Right kidney (tissue), 9 donors: ENCODE measurements at places on chromosomes 3 and 15.

DNA sequence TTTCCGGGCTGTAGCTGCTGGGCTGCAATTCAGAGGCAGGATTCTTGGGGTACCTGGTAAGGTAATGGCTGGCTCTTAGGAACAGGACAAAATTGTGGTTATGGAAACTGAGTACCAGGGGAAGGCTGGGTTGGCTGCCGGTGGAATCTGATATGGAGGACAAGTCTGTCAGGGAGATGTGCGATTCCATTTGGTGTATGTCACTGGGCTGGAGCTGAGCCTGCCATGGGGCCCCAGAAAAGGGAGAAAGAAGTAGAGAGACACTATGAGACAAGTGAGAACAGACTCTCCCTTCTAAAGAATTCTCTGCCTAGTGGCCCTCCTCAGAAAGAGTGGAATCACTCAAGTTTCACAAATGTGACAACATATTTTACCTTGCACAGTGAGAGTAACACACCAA, 368.2 kb upstream of the ROPN1 start:
- DNase-seq, result peak; percentile 29

GRCh38 chr15:95025924-95026728, 794.8 kb downstream of the MCTP2 start:
- no peak for DNase-seq

DNA sequence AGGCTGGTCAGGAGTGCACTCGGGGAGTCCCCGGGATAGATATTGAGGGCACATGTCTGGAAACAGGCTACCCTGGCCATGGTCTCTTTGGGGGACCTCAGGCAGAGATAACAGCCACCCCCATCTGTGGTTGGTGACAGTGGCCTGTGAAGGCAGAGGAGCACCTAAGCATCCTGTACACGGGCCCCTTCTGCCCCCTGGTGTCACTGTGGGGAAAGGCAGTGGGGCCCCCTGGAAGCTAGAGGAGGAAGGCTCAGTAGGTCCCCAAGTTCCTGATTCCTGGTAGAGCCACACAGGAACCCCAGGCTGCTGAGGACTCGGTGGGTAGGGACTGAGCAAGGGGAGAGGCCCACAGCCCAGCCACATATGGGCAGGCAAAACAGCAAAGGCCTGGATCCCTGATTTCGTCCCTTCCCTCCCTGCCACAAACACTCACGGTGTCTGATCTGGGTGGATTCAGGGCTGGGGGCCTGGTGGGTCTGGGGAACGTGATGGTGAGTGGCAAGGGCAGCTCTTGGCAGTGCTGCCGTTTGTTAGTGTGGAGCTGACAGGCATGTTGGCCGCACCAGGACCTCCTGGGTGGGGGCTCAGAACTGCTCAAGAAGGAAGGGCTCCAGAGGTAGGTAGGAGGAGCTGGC, 14.1 kb upstream of the CXCR6 start:
- no peak for DNase-seq

- no peak for DNase-seq
Measured at GRCh38 chr3:188122571-188123169, 31.3 kb upstream of the LPP start.

- DNase-seq, result no peak
Measured at GRCh38 chr15:99424131-99424571, 141.6 kb upstream of the MEF2A start.

DNA sequence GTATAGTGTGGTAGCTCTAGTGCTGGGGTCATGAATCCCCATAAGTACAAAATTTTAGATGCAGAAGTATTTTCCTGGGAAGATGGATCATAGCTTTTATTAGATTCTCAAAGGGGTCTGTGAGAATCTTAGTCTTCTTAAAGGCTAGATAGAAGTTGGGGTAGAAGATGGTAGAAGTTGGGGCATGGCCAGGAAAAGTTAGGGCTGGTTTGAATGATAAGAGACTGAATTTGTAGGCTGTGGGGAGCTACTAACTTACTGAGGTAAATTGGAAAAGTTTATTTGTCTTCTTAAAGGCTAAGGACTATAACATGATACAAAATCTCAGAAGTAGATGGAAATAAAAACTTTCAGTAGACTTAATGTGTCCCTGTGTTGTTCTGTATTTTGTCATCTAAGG, 1.6 kb upstream of the UBE2Q2 start:
- no peak for DNase-seq

DNA sequence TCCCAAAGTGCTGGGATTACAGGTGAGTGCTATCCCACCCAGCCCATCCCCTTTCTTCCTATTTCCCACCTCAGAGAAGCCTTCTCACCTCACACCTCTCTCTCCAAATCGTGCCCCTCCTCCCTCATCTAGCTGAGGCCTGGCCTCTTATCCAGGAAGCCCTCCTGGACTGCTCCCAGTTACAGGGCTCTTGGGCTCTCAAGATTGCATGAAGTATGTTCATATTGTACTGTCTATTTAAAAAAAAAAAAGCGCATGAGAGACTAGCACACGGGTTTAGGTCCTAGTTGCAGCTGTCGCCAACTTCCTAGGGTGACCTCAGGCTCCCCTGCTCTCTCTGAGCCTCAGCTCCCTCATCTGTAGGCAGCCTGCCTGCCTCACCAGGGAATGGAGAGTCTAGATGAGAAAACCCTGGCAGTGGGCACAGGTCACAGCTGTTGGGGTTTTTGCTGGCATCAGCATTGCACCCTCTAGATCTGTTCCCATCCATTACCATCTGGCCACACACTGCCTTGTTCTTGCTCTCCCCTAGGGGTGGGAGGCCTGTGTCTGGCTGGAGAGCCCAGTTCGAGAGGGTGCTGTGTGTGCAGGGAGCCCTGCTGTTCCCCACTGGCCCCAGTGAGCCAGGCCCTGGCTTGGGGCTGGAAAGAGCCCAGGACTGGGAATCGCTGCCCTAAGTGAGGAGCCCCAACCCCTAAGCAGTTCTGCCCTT, 24.2 kb upstream of the C15orf39 start:
- DNase-seq, result no peak

DNA sequence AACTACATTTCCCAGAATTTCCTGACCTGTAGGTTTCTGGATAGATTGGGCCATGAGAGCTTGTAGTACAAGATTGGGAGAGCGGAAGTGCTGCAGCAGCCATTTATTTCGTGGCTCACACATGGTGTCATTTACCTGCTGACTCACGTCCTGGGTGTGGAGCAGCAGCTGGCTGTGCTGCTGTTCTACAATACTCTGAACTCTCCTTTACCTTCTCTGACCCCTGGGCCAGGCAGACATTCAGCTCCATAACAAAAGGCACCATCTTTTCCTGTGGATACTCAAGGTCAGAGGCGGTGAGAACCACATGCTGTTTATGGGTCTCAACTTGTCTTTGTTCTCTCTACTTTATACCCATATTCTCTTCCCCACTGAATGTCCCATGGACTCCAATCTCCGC, 490.2 kb downstream of the IGSF11 start:
- DNase-seq, result no peak

DNA sequence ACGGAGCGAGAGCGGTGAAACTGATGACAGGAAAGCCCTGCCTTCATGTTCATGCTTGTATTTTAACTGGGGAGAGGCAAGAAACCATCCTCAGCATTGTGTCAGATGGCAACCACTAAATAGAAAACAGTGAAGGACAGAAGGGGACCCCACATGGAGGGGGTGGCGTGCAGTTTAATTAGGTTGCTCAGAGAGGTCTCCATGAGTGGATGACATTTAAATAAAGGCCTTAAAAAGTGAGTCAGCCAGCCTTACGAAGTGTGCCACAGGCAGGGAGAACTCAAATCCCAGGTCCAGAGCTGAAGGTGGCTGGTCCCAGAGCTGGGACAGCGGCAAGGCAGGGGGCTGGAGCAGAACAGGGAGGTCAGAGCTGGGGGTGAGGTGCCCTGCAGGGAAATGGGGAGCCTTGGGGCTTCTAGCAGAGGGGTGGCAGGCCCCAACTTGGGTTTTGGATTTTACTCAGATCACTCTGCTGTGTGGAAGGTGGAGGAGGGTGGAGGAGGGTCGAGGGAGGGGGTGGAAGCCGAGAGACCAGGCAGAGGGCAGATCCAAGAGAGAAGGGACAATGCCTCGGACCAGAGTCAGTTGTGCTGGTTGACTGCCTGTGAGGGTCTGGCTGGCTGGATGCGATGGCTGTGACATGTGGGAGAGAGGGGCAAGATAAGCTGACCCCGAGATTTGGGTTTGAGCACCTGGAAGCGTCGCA, 73.7 kb downstream of the KLF13 start:
- no peak for DNase-seq

DNA sequence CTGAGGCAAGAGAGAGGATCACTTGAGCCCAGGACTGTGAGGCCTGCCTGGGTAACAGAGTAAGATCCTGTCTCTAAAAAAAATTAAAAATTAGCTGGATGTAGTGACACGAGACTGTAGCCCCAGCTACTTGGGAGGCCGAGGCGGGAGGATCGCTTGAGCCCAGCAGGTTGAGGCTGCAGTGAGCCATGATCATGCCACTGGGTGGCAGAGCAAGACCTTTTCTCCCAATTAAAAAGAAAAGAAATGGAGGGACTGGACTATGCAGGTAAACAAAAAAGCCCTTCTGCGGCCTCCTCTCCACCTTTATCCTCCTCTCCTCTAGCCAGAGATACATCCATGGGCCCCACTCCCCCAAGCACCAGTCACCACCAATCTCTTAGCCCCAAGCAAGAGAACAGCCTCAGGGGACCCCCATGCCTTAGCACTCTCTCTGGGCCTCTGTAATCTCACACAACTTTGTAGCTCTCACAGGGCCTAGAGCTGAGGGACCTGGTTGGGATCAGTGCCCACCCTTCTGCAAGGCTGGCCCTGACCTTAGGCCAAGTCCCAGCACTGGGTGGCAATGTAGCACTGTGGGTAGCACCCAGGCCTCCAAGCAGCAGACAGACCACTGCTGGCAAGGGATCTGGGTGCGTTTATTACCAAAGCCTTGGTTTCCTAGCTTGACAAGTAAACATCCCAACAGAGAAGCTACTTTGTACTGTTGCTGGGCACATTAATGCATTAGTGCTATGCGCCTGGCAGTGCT, 43.4 kb downstream of the FAM174B start:
- no peak for DNase-seq

- DNase-seq, result peak; percentile 96
Measured at GRCh38 chr15:68256675-68257450, 20.7 kb upstream of the FEM1B start.

DNA sequence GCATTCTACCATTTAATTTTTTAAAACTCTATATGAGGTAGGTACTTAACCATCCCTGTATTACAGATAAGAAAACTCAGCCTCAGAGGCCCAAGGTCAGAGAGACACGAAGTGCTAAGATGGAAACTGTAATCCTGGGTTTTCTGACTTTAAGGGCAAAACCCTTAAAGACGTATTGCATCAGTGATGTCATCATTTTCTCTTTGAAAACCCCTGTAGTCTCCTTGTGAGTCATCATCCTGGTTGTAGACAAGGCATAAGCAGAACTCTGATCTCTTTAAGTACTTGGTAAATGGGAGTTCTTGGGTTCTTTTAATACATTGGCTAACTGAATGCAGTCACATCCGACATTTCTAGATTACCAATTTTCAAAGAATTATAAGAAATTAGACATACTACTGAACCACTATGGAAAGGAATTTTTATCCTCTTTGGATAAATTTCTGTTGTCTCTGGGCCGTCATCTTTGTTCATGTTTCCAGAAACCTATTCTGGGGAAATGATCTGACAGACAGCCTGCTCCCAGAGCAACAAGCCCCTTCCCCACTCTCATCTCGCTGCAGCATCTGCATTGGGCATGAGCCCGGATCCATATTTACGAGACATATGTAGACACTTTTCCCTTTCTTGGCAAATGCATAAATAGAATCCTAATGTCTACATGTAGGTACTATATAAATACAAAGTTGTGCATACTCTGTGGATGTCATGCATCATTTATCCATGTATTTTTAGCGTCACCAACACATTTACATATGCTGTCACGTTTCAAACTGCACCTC, 48.7 kb upstream of the MDFIC2 start:
- no peak for DNase-seq

DNA sequence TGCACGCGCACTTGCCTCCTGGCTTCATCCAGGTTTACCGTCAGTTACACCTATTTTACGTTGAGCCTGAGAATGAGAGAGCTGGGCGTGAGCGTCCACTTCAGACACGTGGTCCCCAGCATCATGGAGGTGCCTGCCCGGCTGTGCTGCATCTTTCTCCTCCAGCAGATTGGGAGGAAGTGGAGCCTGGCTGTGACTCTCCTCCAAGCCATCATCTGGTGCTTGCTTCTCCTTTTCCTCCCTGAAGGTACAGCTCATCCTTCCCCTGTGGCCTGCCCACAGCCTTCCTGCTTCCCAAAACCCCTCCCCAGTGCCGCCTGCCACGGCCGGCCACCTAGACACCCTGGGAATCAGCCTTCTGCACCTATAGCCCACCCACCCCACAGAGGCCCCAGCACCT, 31.6 kb downstream of the SLC22A14 start:
- DNase-seq, result no peak

DNA sequence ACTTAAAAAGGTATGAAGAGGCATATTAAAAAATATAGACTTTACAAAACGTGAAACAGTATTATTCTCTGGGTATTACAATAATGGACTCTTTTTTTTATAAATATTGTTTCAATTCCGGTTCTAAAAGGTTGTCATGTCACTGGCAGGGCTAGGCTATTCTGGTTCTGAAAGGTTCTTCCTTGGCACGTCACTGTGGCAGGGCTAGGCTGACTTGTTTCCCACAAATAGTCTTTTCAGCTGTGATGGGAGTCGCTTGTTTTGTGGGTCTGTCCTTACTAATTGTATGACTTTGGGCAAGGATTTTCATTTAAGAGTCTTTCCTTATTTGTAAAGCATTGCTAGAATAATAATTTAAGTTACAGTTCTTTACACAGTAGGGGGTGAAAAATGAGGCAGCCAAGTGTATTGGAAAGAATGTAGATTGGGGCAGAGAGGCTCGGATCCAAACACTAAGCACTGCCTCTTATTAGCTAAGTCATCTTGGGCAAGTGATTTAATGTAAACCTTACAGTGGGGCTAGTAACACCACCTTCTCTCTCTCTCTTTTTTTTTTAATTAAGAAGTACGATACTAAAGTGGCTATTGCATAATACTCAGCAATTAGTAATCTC, 12.4 kb upstream of the MELTF start:
- DNase-seq, result no peak

- DNase-seq, result no peak
Measured at GRCh38 chr3:20556661-20557060, 370.7 kb upstream of the SGO1 start.

DNA sequence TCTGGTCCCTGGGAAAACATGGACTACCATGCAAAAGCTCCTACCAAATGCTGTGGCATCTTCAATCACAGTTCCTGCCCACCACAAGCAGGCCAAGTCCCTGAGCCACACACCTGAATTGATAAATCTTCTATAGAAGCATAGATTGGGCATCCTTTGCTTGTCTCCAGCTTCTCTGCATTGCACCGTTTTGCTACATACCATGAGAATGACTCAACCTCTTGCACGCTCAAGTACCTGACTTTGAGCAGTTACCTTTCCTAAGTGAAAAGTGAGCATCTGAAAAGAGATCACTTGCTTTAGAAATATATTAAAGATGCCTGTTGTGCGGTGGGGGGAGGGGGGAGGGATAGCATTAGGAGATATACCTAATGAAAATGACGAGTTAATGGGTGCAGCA, 31.3 kb downstream of the GATM start:
- DNase-seq, result no peak

- no peak for DNase-seq
Measured at GRCh38 chr3:195591220-195591619, 7.5 kb upstream of the APOD start.

- no peak for DNase-seq
Measured at GRCh38 chr3:115162759-115163158, 15.7 kb upstream of the ZBTB20 start.

GRCh38 chr3:173891272-173892100, 493.9 kb downstream of the NLGN1 start:
- no peak for DNase-seq

GRCh38 chr3:46454606-46455005, 10.1 kb downstream of the LTF start:
- no peak for DNase-seq

GRCh38 chr3:124048967-124049798, 57.3 kb upstream of the ROPN1 start:
- DNase-seq, result no peak
